NCI-H460 (cell line): ENCODE measurements at places on chromosomes 11 and 22. TPM values are rescaled to one million over a fixed set of nuclear protein-coding genes. Genes with fewer than 3 reads are reported as not detected.

Gene TRIM51
- not detected in 2 replicates for total RNA-seq

DNA sequence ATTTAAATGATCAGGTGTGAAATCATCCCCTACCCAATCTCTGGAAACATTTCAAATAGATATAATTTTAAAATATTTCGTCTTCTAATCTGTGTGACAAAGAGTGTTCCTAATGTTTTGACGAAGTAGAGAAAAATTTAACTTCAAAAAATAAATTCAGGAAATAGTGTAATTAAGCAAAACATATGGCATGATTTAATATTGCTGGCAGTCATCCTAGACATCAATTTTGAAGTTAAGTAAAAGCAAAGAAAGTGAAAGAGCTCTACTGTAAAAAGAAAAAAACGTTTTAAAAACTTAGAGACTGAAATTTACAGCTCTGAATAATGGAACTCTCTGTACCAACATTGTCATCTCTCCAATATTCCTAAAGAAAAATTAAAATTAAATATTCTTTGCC is 1062.3 kb downstream of the LRRC4C start:
- DNase-seq = no peak

Gene BLID
- not detected in 2 replicates for total RNA-seq

GRCh38 chr11:10158461-10158860 is 135.6 kb downstream of the SBF2 start:
- no peak for DNase-seq

- no peak for DNase-seq
Observed at GRCh38 chr11:128359515-128359914, 227.8 kb downstream of the ETS1 start.

- DNase-seq = no peak
Observed at GRCh38 chr11:129460714-129461113, 85.1 kb downstream of the BARX2 start.

- no peak for DNase-seq
Observed at GRCh38 chr22:31625661-31626426, 36.2 kb downstream of the PISD start.

- DNase-seq = no peak
Observed at GRCh38 chr11:119339589-119340334, 921 bp downstream of the C1QTNF5 start.

Gene PATE4
- not detected in 2 replicates for total RNA-seq

GRCh38 chr11:113014262-113015097 is 53.3 kb downstream of the NCAM1 start:
- no peak for DNase-seq

Gene TSGA10IP
- not detected in 2 replicates for total RNA-seq

DNA sequence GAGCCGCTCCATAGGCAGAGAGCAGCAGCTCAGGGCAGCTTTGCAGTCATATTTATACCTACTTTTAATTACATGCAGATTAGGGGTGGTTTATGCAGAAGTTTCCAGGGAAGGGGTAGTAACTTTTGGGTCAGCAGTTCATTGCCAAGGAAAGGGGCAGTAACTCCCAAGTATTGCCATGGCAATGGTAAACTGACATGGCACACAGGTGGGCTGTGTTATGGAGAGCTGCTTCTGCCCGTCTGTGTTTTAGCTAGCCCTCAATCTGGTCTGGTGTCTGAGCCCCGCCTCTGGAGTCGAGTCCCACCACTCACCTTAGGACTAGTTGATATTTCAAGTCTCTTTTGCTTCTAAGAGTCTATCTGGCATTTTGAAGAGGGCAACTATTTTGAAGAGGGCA is 12.2 kb upstream of the ZBTB16 start:
- DNase-seq = no peak

Gene ALDH3B1
- total RNA-seq = 60.8 and 64.5 TPM in 2 replicates

GRCh38 chr11:118142809-118143208 is 9.8 kb downstream of the SCN4B start:
- no peak for DNase-seq

GRCh38 chr22:44361391-44362126 is 48.8 kb upstream of the SHISAL1 start:
- DNase-seq = no peak

DNA sequence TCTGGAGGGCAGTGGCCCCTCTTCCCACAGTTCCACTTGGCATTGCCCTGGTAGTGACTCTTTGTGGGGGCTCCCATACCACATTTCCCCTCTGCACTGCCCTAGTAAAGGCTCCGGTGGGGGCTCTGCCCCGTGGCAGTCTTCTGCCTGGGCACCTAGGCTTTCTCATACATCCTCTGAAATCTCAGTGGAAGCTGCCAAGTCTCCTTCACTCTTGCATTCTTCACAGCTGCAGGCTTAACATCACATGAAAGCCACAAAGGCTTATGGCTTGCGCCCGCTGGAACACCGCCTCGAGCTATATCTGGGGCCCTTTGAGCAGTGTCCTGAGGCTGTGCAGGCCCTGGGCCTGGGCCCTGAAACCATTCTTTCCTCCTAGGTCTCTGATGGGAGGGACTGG is 25.3 kb downstream of the PLEKHB1 start:
- no peak for DNase-seq

Gene PDE3B
- 22.0 and 25.2 TPM in 2 replicates for total RNA-seq

GRCh38 chr11:73521621-73522020 is 76.3 kb downstream of the FAM168A start:
- no peak for DNase-seq

GRCh38 chr11:118283756-118284350 is 19.8 kb upstream of the MPZL2 start:
- no peak for DNase-seq

- DNase-seq = no peak
Observed at GRCh38 chr22:27159016-27159415, 501.6 kb downstream of the MIAT start.

DNA sequence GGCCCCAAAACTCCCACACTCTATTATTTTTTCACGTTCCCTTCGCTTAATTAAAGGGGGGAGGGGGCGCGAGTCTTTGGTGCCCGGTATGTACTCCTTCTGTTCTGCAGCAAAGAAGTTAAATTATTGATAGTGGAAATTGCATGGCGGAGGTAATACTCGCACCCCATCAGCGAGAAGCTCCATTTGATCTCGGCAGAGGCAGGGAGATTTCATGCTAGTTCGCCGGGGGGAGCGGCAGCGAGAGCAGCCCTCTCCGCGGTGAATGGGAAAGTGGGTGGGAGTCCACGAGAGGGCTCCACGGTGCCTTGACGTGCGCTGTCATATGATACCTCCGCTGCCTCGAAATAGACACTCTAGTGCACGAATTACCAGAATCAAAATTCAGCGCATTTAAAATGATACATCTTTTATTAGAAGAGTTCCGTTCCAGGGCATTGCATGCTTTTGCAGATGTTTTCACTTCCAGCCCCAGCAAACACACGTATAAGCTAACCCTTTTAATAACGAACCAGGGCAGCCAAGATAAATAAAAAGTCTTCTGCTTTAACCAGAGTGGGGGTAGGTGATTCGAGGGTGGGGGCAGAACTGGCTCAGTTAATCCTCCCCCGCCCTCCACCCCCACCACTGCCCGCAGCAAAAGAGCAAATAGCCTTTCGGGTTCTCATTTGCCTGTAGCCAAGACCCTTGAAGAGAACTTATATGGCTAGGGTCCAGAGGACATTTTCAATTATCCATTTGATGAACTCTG is 1.3 kb upstream of the BDNF start:
- no peak for DNase-seq

Gene CSNK2A3
- total RNA-seq = 1.0 and 1.3 TPM in 2 replicates

- DNase-seq = no peak
Observed at GRCh38 chr22:37123649-37124048, 14.1 kb upstream of the TMPRSS6 start.

Gene SCGB1C1
- total RNA-seq = not detected in 2 replicates

Gene OR52E8
- total RNA-seq = not detected in 2 replicates

DNA sequence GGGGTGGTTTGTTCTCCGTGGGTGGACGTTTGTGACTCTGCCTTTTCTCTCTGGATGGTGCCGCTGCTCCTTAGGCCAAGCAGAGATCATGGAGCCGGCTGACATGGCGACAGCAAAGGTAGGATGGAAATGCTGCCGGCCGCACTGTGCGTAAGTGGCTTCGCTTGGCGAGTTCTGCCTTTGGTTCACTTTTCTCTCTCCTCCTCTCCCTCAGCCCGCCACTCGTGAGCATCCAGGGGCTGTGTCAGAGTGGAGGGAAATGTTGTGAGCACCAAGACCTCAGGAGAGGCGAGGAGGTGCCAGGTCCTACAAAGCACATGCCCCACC is 80.5 kb downstream of the GRAMD1B start:
- no peak for DNase-seq

Gene UPK2
- total RNA-seq = not detected in 2 replicates
